ENCODE measurements at places on chromosomes 16 and 17. TPM values are rescaled to one million over a fixed set of nuclear protein-coding genes. Genes with fewer than 3 reads are reported as not detected.

LRRC37A gene
- total RNA-seq = 7.7 TPM

TBC1D3H gene
- total RNA-seq = not detected

IRX3 gene
- total RNA-seq = 1.4 TPM

PRSS8 gene
- total RNA-seq = not detected

- DNase-seq = no peak
Observed at GRCh38 chr16:12252616-12253015, 276.1 kb downstream of the SNX29 start.

DNA sequence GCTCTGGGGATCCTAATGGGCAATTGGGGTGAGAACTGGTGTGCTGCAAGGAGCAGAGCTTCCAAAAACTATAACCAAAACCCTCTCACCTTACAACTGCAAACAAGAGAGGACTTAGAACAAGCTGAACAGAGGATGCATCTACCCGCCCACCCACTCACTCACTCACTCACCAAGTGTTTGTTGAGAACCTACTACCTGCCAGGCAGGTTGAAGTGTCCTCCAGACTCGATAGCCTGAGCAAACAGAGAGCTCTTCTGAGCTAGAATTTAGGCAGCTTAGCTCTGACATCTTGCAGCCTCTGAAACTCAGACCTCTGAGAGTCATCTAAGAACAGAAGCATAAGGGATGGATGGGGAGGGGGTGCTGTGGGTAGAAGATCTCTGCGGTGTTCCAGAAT, 41.2 kb downstream of the CACNG3 start:
- no peak for DNase-seq

GRCh38 chr17:7916808-7917207, 719 bp upstream of the RNF227 start:
- peak; percentile 19 for DNase-seq

All from aorta (tissue), 5 donors.